Stimulated activated CD4-positive, alpha-beta T cell treated with anti-CD3 and anti-CD28 coated beads, TNF-alpha, amount 100 ng/mL, for 4 hours (primary cell): ENCODE measurements at places on chromosomes 13 and 19.

- no peak for DNase-seq
These were observed 44.8 kb upstream of the FLT1 start for GRCh38 chr13:28539625-28540286.

GRCh38 chr13:50119591-50119990 lies 104.3 kb downstream of the KCNRG start:
- DNase-seq: no peak

GRCh38 chr13:68234274-68234673 lies 1004.1 kb upstream of the PCDH9 start:
- no peak for DNase-seq

- DNase-seq: no peak
These were observed 18.9 kb upstream of the ENOX1 start for GRCh38 chr13:43805681-43806128.

- DNase-seq: no peak
These were observed 502.3 kb downstream of the KCTD12 start for GRCh38 chr13:76383676-76384461.

GRCh38 chr19:58397533-58398037 lies 2.1 kb downstream of the RNF225 start:
- no peak for DNase-seq

GRCh38 chr13:108345016-108345415 lies 75.5 kb downstream of the TNFSF13B start:
- DNase-seq: no peak

GRCh38 chr13:42990291-42991232 lies 1.5 kb downstream of the EPSTI1 start:
- no peak for DNase-seq

- DNase-seq: no peak
These were observed 14.3 kb downstream of the ESD start for GRCh38 chr13:46782691-46783090.

GRCh38 chr19:50695251-50696093 lies 24.1 kb downstream of the SHANK1 start:
- DNase-seq: no peak
